ENCODE measurements at places on chromosomes 12 and 14.

GRCh38 chr14:32980902-32981501 lies 42.3 kb downstream of the NPAS3 start:
- DNase-seq = no peak

DNA sequence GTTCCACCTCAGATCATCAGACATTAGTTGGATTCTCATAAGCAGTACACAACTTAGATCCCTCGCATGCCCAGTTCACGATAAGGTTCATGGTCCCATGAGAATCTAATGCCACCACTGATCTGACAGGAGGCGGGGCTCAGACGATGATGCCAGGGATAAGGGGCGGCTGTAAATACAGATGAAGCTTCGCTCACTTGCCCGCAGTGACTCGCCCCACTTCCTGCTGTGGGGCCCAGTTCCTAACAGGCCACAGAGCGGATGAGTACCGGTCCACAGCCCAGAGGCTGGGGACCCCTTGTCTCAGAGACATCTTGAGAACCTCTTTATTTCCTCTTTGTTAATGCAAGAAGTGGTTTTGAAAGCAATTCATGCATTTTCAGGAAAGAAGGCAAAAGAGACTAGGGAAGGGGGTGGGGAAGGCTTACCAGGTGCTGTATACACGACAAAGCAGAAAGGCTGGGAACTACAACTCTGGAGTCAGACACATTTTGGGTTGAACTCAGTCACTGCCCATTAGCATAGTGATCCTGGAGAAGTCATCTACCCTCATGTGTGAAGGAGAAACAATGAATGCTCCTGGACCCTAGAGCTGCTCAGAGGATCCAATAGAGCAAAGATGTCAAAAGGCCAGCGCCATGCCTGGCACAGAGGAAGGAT lies 68.7 kb downstream of the EID3 start:
- no peak for DNase-seq

DNA sequence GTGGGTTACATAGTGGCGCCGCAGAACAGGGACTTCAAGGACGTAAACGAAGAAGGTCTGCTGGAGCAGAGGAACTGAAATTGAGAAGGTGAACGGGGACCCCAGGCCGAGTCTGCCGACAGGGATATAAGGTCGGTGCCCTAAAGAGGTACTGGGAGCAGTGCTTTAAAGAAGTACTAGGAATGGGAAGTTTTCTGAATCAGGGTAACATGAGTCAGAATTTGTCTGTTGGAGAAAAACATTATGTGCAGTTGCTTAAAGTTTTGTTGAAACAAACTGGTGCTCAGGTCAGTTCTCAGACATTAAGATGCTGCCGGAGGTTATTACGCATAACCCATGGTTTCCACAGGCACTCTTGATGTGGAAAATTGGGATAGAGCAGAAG lies 14.8 kb upstream of the SLC10A1 start:
- no peak for DNase-seq

DNA sequence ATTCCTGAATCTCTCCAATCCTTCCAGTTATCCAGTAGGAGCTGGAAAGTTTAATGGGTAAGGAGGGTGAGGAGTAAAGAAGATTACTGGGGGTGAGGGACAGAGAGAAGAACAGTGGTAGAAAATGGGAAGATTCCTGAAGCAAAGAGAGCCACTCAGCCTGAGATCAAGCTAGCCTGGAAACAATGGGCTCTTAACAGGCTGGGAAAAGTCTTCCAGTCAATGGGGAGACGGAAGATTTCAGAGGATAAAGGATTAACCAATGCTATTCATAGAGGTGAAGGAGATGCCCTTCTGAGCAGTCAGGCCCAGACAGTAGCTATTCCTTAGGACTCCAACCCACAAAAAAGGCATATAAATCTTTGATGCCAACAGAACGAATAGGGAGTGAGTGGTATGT lies 14.8 kb downstream of the GDF11 start:
- DNase-seq = no peak

DNA sequence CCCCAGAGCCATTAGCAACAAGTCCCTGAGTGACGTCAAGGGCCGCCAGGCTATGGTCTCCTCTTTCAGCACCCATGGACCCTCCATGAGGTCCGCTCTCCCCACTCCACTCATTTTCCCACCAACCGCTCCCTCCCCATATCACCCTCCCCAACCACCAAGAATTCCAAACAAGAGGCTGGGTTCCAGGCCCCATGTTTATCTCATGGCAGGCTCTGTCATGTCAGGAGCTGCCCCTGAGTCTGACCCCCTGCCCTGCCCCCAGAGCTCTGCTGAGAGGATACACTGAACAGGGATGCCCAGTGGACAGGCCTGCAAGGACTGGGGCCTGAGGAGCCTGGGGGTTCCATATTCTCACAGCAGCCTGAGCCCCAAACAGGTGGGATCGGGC lies 21.6 kb upstream of the SMUG1 start:
- no peak for DNase-seq
